GM10248 (cell line): ENCODE measurements at places on chromosomes 16 and 17.

DNA sequence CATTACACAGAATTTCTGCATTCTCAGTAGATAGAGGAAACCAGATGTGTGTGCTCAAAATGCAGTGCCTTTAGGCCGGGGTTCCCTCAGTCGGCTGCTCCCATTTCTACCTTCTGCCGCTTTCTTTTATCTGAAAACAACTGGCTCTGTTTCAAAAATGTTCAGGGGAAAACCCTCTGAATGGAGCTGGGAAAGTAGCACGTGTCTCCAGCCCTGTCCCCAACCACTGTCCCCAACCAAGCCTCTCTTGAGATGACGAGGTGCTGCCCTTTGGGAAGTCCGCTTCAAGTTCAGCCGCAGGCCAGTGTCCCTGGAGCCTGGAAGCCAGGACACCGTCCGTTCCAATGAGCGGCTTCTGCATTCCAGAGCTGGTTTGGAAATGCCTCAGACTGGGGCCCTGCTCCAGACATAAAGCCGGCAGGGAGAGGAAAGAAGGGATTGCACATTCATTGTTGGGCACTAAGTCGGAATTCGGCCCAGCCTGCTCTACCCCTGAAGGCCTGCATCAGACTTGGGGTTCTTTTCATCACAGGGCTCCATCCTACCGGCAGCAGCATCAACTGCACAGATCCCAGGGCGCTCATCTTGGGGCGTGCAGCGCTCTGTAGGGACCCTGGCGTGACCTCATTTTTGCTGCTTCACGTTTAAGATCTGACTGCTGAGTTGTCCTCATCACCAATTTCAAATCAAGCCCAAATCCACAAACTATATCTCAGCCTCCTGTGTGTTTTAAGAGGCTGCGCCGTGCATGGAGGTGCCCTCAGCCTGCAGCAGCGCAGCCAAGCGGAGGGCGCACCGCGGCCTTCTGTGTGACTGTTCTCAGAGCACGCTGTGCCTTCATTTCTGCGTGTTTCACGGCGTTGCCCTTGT is 111.3 kb downstream of the BANP start:
- no peak for DNase-seq

GRCh38 chr16:24150282-24150681 is 105.9 kb upstream of the CACNG3 start:
- DNase-seq, result no peak

DNA sequence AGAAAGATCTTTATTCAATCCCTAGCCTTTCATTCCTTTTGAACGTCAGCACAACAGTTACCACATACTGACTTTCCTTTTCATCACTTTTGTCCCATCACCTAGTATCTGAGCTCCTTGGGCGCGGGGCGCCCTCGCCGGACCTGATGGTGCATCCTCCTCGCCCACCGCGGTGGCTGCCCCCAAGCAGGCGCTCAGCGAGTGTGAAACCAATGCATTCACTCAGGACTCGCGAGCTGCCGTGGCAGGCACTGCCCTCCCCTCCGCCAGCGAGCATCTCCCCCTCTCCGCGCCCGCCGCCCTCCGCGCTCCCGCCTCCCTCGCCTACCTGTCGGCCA is 756 bp downstream of the KLHL11 start:
- DNase-seq, result no peak

DNA sequence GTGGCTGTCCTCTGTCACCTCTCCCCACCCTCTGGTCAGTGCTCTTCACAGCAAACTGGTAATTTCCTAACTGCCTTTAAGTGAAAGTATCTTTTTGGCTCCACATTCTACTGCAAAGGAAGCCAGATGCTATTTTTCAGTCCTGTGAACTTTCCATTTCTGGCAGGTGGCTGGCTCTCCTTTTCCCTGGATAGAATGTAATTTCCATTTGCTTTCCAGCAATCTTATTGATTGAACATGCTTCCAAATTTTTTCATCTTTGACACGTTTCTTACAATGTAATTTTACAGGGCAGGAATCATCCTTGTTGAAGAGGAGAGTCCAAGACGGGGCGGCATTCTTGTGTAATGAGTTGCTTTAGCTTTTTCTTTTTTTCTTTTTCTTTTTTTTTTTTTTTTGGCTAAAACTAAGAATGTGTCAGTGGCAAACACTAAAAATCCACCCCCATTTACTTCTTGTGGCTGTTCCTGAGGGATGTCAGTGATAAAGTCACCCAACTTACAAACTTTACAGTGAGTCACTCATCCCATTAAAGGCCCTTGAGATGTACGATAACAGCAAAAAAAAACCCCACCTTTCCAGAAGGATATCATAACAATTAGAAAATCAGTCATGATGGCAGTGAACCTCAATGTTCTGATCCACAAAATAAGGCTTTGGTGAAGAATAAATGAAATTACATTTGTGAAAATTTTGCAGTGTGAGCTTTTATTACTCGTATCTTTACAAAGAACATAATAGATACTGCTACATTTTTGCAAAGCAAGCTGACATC is 29.4 kb upstream of the PRKCA start:
- DNase-seq, result no peak

GRCh38 chr17:58265271-58265670 is 15.5 kb downstream of the MPO start:
- DNase-seq, result no peak

DNA sequence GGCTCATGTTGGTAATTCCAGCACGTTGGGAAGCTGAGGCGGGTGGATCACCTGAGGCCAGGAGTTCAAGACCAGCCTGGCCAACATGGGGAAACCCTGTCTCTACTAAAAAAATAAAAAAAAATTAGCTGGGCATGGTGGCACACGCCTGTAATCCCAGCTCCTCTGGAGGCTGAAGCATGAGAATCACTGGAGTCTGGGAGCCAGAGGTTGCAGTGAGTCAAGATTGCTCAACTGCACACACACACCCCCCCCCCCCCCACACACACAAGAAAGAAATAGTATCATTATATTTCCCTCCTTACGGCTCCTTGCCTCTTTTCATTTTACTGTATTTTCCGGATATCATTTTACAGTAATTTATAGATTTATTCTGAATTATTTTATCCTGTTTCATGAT is 963.1 kb upstream of the GOT2 start:
- no peak for DNase-seq

- peak; percentile 21 for DNase-seq
Measured at GRCh38 chr16:79601092-79601930, 774 bp upstream of the MAF start.

DNA sequence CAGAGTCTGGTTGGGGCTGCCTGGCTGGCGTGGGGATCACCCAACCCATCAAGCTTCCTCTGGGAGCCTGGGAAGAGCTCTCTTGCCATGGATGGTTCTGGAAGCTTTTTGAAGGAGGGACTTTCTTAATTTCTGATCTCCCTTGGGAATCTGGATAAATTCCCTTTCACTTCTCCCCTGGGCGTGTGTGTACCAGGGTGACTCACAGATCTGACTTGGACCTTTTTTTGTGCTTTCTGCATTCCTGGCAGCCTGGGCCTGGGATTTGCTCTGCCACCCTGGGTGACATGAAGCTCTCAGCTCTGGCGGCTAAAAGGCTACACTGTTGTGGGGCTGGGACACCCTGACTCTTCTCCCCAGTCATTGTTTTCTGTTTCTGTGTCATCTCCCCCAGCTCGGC is 70.1 kb downstream of the ABCC1 start:
- no peak for DNase-seq

- no peak for DNase-seq
Measured at GRCh38 chr17:8012996-8013640, 10.7 kb downstream of the GUCY2D start.

DNA sequence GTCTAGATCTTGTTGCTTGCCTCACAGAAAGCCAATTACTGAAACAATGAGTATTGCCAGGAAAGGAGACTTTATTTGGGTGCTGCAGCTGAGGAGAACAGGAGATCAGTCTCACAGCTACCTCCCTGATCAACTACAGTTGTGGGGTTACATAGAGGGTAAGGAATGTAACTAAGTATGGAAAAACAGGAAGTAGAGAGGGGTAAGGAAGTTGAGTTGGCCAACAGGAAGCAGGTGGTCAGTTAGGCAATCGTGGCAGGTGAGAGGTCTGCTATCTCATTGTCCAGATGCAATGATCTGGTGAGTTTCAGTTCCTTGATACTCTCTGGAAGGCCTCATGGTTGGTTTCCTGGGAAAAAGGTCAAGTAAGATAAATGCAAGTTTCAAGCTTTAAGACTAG is 333.1 kb upstream of the GOT2 start:
- DNase-seq, result no peak

- DNase-seq, result no peak
Measured at GRCh38 chr16:74592847-74593246, 14.1 kb downstream of the GLG1 start.
